ENCODE measurements at places on chromosomes 1 and 21.

- DNase-seq = no peak
Measured at GRCh38 chr1:199295107-199295506, 656.3 kb downstream of the PTPRC start.

DNA sequence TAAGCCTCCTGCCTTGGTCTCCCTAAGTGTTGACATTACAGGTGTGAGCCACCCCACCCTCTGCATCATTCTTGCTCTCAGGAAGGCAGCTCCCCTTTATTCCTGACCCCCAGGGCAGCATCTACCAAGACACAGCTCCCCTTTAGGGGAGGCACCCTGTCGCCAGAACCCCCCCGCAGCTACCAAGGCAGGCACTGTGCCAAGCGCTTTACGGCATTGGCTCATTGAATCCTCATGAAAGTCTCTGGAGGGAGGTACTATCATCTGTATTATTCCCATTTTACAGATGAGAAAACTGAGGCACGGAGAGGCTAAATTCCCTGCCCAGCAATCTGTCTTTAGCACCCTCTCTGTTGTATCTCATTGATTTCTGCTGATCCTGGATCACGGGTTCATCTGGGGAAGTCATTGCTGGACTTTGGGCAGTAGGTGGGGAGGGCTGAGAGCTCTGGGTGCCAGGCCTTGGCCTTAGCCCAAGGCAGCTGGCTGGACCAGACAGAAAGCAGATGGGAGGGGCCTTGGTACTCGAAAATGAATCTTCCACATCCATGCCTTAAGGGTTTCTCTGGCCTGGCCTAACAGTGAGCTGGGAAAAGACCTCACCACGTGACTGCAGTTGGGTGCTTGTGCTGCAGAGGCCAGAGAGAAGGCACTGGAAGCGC lies 5.9 kb downstream of the PLOD1 start:
- DNase-seq = no peak

DNA sequence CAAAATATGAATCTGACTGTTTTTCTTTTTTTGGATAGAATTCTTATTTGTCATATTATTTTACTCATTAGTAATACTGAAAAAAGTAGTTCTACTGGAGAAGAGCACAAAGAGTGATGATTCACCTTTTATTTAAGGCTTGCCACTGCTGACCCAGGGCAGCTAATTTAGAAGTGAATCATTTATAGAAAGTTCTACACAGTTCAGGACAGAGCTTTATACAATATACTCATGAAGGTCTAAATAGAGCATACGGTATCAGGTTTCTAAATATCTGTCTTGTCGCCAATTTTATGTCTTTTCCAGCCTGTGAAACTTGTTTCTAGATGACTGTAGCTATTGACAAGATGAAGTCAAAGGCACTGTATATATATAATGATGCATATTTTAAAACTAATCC lies 25.0 kb downstream of the GIPC2 start:
- no peak for DNase-seq

- DNase-seq = no peak
Measured at GRCh38 chr1:56256153-56257000, 323.0 kb downstream of the PLPP3 start.

GRCh38 chr1:240235521-240236288 lies 144.0 kb downstream of the FMN2 start:
- no peak for DNase-seq

DNA sequence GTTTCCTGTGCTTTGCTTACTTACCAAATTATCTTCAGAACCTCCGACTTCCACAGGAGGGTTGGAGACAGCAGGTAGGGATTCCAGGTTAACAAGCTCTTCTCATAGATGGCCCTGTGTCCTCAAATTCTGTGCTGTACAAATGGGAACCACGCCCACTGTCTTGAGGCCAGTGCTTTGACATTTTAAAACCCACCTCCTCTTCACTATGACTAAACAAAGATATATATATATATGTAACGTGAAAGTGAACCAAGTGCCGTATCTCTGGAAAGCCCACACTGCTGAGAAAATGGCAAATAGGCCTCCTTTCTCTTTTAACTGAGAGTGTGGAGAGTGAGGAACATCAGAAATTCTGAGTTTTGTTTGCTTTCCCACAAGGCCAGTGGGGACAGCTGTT lies 99.6 kb downstream of the ZBTB18 start:
- DNase-seq = no peak

DNA sequence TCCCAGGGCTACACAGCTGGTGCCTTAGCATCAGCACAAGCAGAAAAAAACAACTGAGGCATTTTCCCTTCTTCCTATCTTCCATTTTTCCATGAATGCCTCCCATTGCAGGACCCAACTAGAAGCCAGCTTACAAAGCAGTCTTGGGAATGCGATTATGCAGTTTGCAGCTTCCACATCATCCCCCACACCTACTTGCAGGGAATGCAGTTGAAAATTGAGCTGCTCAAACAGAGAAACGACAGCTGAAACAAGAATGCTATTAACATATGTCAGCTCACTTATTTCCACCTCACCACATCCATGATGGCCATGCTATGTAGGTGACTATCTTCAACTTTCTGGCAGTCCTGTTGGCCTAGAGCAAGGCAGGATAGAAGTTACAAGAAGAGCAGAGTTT lies 150.6 kb upstream of the KCTD3 start:
- no peak for DNase-seq

DNA sequence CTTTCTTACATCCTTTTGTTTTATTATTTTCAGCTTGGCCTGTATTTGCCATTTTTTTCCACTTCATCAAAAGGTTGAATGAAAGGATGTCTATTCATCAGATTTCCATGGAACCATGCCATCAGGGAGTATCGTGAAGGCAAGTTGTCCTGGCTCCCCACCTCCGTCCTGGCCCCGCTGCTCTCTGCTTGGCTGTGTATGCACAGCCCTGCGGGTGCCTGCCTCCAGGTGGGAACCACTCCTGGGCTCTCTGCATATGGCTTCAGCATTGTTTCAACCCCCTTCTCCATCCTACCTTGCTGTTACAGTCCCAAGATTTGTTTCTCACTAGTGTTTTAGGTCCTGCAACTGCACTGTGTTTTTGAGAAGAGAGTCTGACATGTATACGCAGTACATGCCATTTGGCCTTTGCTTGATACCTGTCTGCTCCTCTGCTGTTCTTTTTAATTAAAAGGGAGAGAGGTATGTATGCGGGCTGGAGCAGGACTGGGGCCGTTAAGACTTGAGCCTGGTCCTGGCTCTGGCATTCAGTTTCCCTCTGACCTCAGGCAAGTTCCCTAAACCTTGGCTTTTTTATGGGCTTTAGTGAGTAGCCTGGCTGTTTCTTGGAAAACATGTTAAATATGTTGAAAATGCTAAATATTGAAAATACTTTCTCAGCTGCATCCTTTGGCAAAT lies 69.9 kb upstream of the GCLM start:
- no peak for DNase-seq

GRCh38 chr1:34057347-34058130 lies 107.5 kb downstream of the CSMD2 start:
- DNase-seq = no peak

- DNase-seq = no peak
Measured at GRCh38 chr1:8374356-8374755, 56.4 kb downstream of the SLC45A1 start.

GRCh38 chr1:244224487-244225430 lies 173.7 kb downstream of the ZBTB18 start:
- DNase-seq = no peak

- DNase-seq = no peak
Measured at GRCh38 chr1:56696663-56697062, 51.5 kb downstream of the PRKAA2 start.

- no peak for DNase-seq
Measured at GRCh38 chr1:48214820-48215219, 7.7 kb upstream of the SLC5A9 start.

DNA sequence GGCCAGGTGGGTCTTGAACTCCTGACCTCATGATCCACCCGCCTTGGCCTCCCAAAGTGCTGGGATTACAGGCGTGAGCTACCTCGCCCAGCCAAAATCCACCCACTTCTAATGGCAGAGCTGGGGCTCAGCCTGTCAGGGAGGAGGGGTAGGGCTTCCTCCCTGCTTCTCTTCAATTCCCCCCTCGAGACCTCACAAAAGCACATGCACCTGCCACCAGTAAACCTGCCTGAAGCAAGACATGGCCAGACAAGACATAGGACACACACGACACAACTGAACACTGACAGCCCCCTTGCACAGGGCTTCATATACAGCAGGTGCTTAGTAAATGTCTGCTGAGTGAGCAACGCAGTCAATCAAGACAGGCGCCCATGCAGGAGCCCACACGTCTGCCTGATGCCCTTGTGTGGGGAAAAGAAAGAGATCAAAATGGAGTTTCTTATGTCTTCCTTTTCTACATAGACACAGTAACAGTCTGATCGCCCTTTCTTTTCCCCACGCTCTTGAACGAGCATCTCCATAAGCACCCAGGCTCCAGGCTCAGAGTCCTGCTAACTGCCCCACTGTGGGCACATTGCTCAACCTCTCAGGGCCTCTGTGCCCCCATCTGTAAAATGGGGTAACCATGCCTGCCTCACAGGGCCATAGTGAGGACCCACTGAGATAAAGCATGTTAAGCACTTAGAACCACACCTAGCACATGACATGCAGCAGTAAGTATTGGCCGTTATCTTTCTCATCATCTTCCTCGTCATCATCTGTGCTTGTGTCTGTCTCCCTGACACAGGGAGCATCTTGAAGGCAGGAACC lies 8.8 kb downstream of the SDC3 start:
- DNase-seq = no peak

GRCh38 chr1:64550946-64551605 lies 81.1 kb downstream of the CACHD1 start:
- DNase-seq = no peak

- DNase-seq = no peak
Measured at GRCh38 chr1:171243878-171244277, 4.4 kb upstream of the FMO1 start.

- DNase-seq = no peak
Measured at GRCh38 chr1:222709700-222710153, 2.6 kb downstream of the AIDA start.

- no peak for DNase-seq
Measured at GRCh38 chr1:29975036-29975694, 738.8 kb downstream of the PTPRU start.

- no peak for DNase-seq
Measured at GRCh38 chr1:33060579-33061083, 20.3 kb upstream of the AZIN2 start.

DNA sequence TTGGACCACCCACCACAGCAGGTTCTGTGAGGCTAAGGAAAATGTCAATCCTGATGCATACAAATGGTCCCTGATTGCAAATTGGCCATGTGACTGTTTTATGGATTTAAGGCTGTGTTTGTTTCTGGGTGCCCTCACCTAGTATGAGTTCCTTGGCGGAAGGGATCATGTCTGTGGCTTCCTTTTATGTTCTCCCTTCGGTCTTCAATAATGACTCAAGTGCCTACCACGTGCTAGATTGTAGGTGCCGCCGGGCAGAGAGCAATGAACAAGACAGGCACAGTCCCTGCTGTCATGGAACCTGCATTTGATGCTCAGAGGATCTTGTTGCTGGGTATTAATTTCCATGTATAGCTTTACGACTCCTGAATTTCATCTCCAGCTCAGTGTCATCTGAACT lies 9.8 kb upstream of the VWA5B1 start:
- no peak for DNase-seq

Measured in activated gamma-delta T cell treated with Interleukin-2 at 50 U/mL for 16 hours (primary cell).